PC-3 (cell line): ENCODE measurements at places on chromosomes 1 and 21. TPM values are rescaled to one million over a fixed set of nuclear protein-coding genes. Genes with fewer than 3 reads are reported as not detected.

- no peak overlapping the region for H3K4me3 ChIP-seq
- no peak overlapping the region for H3K27ac ChIP-seq
- 0 out of 2 replicates have a peak, but pooled peaks cover 2% of the 10 kb centered on the region for H3K36me3 ChIP-seq
- no peak for DNase-seq
Observed at GRCh38 chr1:116991171-116991845, 10.3 kb upstream of the CD101 start.

GRCh38 chr1:21524686-21525339, 15.6 kb downstream of the ALPL start:
- 0 out of 2 replicates have a peak, but pooled peaks cover 8% of the 10 kb centered on the region for H3K27me3 ChIP-seq
- no peak overlapping the region for H3K27ac ChIP-seq
- H3K4me1 ChIP-seq: no peaks in the 10 kb centered on the region
- no peak overlapping the region for H3K4me3 ChIP-seq
- H3K36me3 ChIP-seq: no peaks in the 10 kb centered on the region
- DNase-seq: no peak

DNA sequence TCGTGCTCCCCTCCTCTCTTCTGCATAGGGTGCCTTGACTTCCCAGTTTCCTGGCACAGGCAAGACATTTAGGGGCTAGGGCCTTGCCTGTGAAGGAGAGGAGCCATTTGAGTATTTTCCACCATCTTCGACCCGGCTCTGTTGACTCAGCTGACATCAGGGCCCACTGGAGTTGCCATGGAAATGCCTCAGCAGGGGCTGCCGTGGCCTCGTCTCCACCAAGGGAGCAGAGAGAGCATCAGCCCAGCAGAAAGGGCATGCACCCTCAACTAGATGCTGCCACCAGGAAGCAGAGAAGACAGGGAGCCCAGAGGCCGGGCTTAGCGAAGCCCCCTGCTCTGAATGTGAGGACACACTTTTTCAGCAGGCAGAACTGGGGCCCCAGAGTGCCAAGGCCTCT, 101.9 kb upstream of the ACTL8 start:
- no peaks in the 10 kb centered on the region for H3K4me1 ChIP-seq
- H3K27ac ChIP-seq: no peak overlapping the region
- no peak overlapping the region for H3K4me3 ChIP-seq
- no peaks in the 10 kb centered on the region for H3K27me3 ChIP-seq
- no peak for DNase-seq

DNA sequence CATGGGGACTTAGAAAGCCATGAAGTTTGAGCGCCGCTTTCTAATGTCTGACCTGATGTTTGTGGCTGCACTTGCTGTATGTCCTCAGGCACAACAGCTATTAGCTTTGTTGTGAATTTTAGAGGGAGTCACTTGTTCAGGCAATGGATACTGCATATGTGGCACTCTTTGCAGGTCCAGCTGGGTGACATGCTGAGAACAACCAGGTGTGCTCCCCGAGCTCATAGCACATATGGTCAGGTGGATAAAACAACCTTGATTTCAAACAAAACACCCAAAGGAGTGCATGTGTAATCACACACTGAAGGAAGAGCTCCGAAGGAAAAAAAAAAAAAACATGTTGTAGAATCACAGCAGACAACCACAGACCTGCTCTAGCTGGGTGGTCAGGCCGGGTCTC, 178.6 kb downstream of the BACH1 start:
- no peak for DNase-seq
- H3K36me3 ChIP-seq: no peaks in the 10 kb centered on the region
- no peak overlapping the region for H3K27ac ChIP-seq
- H3K4me1 ChIP-seq: no peaks in the 10 kb centered on the region

- H3K4me1 ChIP-seq: peaks cover 73% of the 10 kb centered on the region
- DNase-seq: peak; percentile 43
- no peak overlapping the region for H3K4me3 ChIP-seq
- H3K27ac ChIP-seq: no peak overlapping the region
- H3K36me3 ChIP-seq: no peaks in the 10 kb centered on the region
- H3K27me3 ChIP-seq: no peaks in the 10 kb centered on the region
Observed at GRCh38 chr1:225458222-225458631, 30.4 kb upstream of the LBR start.

DNA sequence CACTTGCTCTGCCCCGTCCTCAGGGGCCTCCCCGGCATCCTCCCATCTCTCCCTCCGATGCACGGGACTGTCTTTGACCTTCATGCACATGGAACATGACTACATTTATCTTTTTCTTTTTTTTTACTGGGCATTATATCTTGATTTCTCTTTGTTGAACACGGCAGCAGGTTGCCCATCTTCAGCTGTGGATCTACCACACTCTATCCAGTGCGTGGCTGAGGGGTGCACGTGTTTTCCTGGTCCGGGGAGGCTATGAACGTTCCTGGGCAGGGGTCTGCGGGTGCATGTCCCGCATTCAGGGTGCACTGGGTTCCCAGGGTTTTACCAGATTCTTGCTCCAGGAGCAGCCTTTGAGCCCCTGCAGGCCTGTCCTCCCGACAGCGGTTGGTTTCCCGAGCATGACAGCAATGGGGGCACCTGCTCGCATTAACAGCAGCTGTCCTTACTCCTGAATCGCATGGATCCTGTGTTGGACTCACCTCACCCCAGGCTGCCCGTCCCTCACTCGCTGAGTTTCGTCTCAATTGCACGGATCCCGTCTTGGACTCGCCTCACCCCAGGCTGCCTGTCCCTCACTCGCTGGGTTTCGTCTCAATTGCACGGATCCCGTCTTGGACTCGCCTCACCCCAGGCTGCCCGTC, 7.4 kb downstream of the POFUT2 start:
- no peaks in the 10 kb centered on the region for H3K4me1 ChIP-seq
- H3K4me3 ChIP-seq: no peak overlapping the region
- H3K36me3 ChIP-seq: peaks cover 45% of the 10 kb centered on the region
- DNase-seq: no peak
- H3K27ac ChIP-seq: no peak overlapping the region

DNA sequence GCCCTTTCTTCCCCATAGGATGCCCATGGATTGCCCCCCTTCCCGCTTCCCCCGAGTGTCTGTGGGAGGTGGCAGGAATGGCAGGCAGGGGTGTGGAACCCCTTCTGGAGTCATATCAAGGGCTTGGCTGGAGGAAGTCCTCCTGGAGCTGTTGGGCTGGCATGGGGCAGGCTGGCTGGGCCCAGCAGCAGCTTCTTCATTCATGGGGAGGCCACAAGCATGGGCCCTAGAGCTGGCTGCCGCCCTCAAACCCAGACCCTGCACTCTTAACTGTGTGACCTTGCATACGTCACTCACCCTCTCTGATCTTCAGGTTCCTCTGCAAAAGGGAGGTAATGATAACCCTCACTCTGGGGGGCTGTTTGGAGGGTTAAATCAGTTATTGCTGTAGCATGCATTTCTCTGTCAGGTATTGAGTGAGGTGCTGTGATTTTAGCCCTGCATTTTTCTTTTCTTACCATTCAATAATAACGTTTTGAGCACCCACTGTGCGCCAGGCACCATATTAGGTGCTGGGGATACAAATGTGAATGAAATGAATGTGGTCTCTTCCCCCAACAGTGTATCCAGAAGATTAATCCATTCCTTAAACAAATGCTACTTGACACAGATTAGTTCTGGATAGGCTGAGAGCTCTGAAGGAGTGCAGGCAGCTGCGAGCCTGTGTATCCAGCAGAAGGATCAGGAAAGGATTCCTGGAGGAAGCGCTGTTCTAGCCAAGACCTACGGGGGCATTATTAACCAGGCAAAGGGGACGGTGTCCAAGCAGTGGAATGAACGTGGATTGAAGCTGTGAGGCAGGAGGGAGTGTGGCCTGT, 9.3 kb downstream of the PCSK9 start:
- no peaks in the 10 kb centered on the region for H3K4me1 ChIP-seq
- no peak overlapping the region for H3K4me3 ChIP-seq
- no peak overlapping the region for H3K27ac ChIP-seq
- H3K27me3 ChIP-seq: no peaks in the 10 kb centered on the region
- no peaks in the 10 kb centered on the region for H3K36me3 ChIP-seq
- DNase-seq: no peak

- H3K27me3 ChIP-seq: no peaks in the 10 kb centered on the region
- H3K4me3 ChIP-seq: peak overlapping the region; percentile 68; the same call in 1 of the 2 replicates
- no peaks in the 10 kb centered on the region for H3K36me3 ChIP-seq
- no peak overlapping the region for H3K27ac ChIP-seq
- H3K4me1 ChIP-seq: 0 out of 2 replicates have a peak, but pooled peaks cover 5% of the 10 kb centered on the region
- DNase-seq: no peak
Observed at GRCh38 chr1:210310562-210311153, 18.0 kb upstream of the HHAT start.

DNA sequence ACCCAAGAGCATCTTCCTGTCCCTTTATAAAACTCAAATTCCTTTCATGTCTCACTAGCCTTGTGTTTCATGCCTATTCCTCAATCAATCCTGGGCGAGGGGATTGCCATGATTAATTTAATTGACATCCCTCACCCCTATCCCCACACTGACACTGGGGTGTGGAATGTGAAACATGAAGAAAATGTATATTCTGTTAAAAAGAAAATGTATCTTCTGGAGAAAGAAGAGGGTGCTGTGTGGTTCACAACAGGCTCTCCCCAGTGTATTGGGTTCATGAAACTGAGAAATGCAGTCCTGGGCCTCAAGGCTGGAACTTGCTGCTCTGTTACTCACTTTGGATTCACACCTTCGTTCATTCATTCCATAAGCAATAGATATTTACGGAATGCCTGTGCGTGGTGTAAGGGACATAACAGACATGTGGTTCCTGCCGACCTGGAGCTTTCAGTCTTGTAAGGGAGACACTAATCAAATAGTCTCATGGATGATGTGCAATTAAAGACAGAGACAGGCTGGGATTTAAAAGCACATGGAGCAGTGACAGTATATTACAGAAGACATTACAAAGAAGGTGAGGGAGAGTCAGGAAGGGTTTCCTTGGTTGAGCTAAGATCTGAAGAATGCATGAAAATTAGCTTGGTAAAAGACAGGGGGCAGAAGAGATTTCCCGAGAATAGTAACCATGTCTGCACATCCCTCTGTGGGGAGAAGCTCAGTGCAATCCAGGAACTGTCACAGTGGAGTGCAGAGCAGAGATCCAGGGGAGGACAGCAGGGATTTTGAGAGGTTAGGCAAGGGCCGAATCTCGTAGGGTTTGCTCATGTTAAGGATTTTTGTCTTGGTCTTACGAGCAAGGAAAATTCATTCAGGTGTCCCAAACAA, 32.1 kb downstream of the SERTAD4 start:
- no peak overlapping the region for H3K27ac ChIP-seq
- H3K4me1 ChIP-seq: peaks cover 5% of the 10 kb centered on the region; the same call in 1 of the 2 replicates
- no peak for DNase-seq
- no peaks in the 10 kb centered on the region for H3K27me3 ChIP-seq
- H3K4me3 ChIP-seq: no peak overlapping the region

GRCh38 chr1:27726173-27727044, 648 bp downstream of the FAM76A start:
- no peaks in the 10 kb centered on the region for H3K27me3 ChIP-seq
- H3K27ac ChIP-seq: peak overlapping the region; percentile 35
- DNase-seq: peak; percentile 28
- peak overlapping the region; percentile 80 for H3K4me3 ChIP-seq
- peaks cover 11% of the 10 kb centered on the region; the same call in 1 of the 2 replicates for H3K4me1 ChIP-seq
- no peaks in the 10 kb centered on the region for H3K36me3 ChIP-seq

DNA sequence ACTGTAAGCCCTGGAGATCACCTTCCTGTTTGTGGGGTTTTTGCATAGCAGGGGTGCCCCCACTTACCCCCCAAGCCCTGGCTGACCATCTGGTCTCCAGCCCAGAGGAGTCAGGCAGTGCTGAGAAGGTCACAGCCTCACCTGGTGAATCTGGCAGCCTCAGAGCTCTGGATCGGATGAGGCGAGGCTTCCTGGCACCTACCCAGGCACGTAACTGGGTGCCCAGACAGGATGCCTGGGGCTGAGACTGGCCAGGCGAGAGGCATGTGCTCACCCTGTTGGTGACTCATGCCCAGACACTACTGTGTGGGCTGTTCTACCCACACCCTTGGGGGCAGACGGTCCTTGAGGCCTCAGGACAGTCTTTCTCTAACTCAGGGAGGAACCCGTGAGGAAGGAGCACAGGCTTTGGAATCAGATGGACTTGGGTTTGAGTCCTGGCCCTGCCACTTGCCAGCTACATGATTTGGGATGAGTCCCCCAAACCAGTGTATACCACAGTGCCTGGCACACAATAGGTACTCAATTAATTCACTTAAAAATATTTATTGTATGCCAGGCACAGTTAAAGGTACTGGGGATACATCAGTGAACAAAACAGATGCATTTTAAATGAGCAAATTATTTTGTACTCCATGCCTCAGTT, 15.1 kb upstream of the PADI3 start:
- H3K4me3 ChIP-seq: peak overlapping the region; percentile 38; the same call in 1 of the 2 replicates
- H3K27ac ChIP-seq: peak overlapping the region; percentile 99
- no peaks in the 10 kb centered on the region for H3K27me3 ChIP-seq
- H3K36me3 ChIP-seq: no peaks in the 10 kb centered on the region
- peaks cover 55% of the 10 kb centered on the region for H3K4me1 ChIP-seq

DNA sequence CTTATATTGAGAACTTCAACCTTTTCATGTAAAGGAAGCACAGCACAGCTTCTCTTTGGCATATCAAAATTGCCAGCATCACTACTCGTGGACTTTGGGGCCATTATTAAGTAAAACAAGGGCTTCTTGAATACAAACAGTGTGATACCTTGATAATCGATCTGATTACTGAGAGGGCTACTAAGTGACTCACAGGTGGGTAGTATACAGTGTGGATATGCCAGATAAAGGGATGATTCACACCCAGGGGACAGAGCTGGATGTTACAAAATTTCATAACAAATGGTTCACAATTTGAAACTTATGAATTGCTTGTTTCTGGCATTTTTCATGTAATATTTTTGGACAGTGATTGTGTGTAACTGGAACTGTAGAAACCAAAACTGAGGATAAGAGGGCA, 15.4 kb downstream of the HDAC1 start:
- H3K4me3 ChIP-seq: no peak overlapping the region
- peak; percentile 32 for DNase-seq
- H3K27me3 ChIP-seq: no peaks in the 10 kb centered on the region
- H3K36me3 ChIP-seq: peaks cover 36% of the 10 kb centered on the region
- no peak overlapping the region for H3K27ac ChIP-seq

- no peak for DNase-seq
- peaks cover 6% of the 10 kb centered on the region for H3K4me1 ChIP-seq
- H3K36me3 ChIP-seq: no peaks in the 10 kb centered on the region
- H3K27me3 ChIP-seq: no peaks in the 10 kb centered on the region
- H3K4me3 ChIP-seq: no peak overlapping the region
Observed at GRCh38 chr1:108609483-108610049, 49.7 kb downstream of the EEIG2 start.

GRCh38 chr1:17588048-17588871, 48.8 kb downstream of the ARHGEF10L start:
- no peaks in the 10 kb centered on the region for H3K36me3 ChIP-seq
- DNase-seq: no peak
- H3K4me3 ChIP-seq: no peak overlapping the region
- H3K27ac ChIP-seq: no peak overlapping the region
- H3K4me1 ChIP-seq: peaks cover 9% of the 10 kb centered on the region; the same call in 1 of the 2 replicates

GRCh38 chr1:240465531-240465940, 146.4 kb downstream of the GREM2 start:
- H3K27ac ChIP-seq: no peak overlapping the region
- peaks cover 6% of the 10 kb centered on the region; the same call in 1 of the 2 replicates for H3K4me1 ChIP-seq
- H3K27me3 ChIP-seq: no peaks in the 10 kb centered on the region
- no peak overlapping the region for H3K4me3 ChIP-seq
- no peaks in the 10 kb centered on the region for H3K36me3 ChIP-seq

Gene VWA5B1
- not detected in 2 replicates for total RNA-seq

Gene FMO3
- total RNA-seq: not detected in 2 replicates

Gene IRF6
- 61.6 and 65.7 TPM in 2 replicates for total RNA-seq

Gene AMY1B
- not detected in 2 replicates for total RNA-seq

Gene OR2AK2
- 0.11 TPM in 1 of 2 replicates, not detected in the other for total RNA-seq

Gene UMODL1
- total RNA-seq: 0.58 TPM in 1 of 2 replicates, not detected in the other
